ENCODE measurements at places on chromosomes 2 and 18.

DNA sequence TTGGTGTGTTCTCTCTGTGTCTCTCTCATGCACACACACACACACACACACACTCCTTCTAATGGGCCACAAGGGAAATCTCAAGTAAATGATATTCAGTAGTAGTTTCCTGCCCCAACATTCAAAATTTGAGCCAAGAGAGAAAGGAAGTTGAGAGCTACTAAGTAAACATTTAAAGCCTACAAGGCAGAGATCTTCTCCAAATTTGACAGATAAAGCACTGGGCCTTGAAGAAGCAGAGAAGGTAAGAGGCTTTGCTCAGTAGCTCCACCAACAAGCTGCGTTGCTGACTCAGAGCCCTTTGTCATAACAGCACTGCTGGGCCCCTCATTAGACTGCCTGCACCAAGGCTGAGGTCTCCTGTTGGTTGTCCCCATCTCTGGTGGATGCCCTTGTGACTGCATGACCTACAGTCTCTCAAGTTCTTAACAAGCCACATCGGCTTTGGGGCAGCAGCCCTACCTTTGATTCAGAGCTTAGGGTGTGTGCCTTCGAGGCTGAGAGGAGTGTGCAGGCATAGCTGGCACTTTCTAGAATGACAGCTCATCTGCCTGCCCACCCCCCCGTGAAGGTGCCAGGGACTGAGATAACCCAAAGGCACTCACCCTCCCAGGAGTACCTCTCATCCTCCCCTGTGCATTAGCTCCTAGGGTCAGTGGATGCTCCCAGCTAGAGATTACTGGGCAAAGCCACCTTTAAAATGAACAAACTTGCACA is 32.3 kb upstream of the NEB start:
- no peak for DNase-seq

- DNase-seq, result no peak
Measured at GRCh38 chr2:166238176-166238575, 110.4 kb upstream of the SCN1A start.

DNA sequence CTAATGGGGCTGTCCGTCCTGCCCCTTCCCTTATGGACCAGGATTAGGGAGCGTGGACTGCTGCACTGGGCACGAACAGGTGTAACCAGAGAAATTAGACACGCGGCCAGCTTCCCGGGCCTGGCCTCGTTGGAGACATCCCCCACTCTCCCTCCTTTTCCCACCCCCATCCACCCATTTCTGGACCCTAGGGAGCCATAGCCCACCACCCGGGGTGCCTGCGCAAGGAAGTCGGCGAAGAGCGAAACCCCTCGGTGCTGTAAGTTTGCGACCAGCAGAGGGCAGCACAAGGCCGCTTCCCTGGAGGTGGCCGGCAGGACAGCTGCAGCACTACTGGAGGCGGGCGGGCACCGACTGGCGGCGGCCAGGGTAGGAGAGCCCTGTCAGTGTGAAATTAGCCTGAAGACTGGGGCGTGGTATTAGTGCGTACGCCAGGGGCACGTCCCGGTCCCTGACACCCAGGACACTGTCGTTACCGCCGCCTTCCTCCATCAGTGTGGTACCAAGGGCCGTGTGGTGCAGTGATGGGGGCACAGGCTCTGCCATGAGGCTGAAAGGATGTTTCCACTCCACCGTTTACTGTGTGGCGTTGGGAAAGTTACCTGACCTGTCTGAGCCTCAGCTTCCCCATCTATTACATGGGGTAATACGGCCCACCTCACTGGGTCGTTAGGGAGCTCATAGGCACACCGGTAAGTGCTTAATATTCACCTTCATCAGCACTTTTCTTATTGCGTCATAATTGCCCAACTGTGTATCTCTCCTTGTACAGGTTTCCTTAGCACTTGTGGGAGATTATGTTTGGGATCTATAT is 36.0 kb upstream of the CD207 start:
- peak; percentile 87 for DNase-seq

GRCh38 chr18:22193466-22193865 is 24.1 kb downstream of the GATA6 start:
- no peak for DNase-seq

GRCh38 chr2:180604077-180604476 is 376.3 kb upstream of the UBE2E3 start:
- DNase-seq, result no peak

- DNase-seq, result no peak
Measured at GRCh38 chr2:134123332-134123731, 130.5 kb upstream of the MGAT5 start.

DNA sequence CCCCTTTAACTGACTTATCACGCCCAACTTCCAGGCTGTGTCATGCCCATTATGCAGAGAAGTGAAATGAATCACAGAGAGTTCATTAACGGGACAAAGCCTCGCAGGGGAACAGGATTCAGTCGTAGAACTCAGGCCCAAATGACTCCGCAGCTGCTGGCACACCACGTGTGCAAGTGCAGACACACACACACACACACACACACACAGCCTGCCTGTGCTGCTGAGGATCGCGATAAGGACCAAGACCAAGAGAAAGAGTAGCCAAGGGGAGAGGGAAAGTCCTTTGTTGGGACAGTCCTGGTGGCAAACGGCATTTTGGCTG is 90.0 kb upstream of the TAF1B start:
- peak; percentile 52 for DNase-seq

DNA sequence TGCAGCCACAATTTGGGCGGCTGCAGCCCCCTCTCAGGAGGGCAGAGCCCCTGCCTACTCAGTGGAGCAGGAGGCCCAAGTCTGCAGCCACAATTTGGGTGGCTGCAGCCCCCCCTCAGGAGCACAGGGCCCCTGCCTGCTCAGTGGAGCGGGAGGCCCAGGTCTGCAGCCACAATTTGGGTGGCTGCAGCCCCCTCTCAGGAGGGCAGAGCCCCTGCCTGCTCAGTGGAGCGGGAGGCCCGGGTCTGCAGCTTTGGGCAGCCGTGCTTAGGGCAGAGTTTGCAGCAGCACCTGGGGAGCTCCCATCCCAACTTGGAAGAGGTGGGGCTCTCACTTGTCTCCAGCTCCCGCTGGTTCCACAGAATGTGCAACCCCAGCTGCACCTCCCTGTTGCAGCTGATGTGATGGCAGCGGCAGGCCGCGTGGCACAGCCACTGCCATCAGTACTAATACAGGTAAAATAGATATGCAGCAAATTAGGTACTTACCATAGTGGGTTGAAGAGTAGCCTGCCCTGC is 99.4 kb downstream of the TWIST2 start:
- no peak for DNase-seq

- no peak for DNase-seq
Measured at GRCh38 chr2:153715218-153715850, 156.4 kb upstream of the GALNT13 start.

- no peak for DNase-seq
Measured at GRCh38 chr2:158676295-158676694, 118.8 kb upstream of the DAPL1 start.

DNA sequence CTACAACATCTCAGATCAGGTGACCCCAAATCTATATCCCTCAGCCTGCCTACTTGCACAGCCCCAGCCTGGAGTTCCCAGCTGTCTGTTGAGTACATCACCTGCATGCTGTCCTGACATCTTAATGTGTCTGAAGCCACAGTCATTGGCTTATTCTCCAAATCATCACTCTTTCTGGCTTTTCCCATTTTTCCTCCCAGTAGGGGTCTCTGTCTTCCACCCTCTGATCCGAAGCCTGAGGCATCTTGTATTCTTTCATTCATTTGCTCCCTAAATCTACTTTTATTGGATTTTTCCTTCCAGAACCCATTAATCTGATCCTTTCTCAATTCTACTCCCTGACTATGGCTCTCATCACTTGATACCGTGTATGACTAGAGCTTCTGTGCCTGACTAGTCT is 332.9 kb upstream of the DCC start:
- no peak for DNase-seq

GRCh38 chr2:3174626-3175567 is 202.7 kb downstream of the EIPR1 start:
- DNase-seq, result no peak

DNA sequence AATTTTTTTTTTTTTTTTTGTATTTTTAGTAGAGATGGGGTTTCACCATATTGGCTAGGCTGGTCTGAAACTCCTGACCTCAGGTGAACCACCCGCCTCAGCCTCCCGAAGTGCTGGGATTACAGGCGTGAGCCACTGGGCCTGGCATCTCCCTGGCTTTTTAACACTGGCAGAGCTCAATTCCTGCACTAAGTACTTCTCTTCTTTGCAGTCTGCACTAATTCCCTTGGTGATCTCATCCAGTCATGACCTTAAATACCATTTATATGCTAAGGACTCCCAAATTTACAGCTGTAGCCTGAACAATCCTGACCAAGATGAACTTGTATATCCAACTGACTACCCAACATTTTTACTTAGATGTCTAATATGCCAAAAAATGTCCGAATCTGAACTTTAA is 10.2 kb downstream of the PREPL start:
- DNase-seq, result no peak

DNA sequence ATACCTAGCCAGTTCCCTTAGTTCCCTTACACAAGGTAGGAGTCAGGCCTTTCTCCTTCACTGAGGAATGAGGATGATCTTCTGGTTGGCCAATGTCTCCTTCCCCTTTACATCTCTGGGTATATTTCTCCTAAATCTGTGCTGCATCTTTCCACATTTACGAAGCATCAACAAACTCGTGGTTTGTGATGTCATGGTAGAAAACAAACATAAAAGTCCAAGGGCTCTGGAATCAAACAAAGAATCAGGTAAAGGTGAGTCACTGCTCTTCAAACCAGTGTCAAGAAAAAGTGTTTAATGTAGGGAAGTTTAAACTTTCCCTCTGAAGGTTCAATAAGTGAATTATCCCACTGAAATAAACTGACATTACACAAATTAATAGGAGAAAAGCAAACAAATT is 122.9 kb downstream of the METTL8 start:
- no peak for DNase-seq

- DNase-seq, result no peak
Measured at GRCh38 chr2:240647503-240648154, 22.3 kb downstream of the GPR35 start.

DNA sequence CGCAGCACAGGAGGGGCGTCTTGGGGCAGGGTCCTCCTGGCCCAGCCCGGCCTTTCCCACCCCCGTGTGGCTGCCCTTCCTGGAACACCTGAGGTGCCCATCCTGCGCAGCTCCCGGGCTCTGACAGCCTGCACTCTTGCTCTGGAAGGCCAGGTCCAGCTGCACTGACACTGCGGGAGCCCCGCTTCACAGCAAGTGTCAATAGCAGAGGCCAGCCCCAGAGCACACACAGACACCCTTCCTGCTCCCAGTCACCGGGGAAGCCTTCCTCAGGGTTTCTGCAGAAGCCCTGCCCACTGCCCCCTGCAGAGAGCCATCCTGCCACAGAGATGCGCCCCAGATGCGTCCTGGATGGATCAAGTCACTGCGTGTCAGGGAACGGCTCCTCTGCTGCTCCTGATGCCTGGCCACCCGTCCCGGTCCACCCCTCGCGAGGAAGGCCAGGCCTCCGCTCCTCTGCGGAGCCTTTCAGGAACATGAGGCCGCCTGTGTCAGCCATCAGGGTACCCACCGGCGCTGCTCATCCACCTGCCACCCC is 519.2 kb upstream of the MYT1L start:
- DNase-seq, result no peak

- no peak for DNase-seq
Measured at GRCh38 chr2:128607911-128608506, 289.3 kb upstream of the HS6ST1 start.

DNA sequence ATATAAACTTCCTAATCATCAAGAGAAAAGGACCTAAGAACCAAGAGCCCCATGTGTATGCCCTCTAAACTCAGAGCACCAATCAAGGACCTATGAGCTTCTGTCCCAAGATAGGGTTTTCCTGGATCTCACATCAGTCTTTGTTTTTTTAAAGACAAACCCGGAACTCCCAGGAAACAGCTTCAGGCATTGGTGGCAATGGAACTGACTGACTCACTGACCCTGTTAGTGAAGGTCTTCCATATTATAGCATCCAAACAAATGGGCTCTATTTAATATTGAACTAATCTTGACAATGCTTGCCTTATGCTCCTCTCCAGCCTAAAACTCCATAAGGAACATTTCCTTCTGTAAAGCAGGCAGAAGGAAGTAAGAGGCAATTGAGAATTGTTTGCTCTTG is 63.5 kb upstream of the RPE start:
- DNase-seq, result no peak

DNA sequence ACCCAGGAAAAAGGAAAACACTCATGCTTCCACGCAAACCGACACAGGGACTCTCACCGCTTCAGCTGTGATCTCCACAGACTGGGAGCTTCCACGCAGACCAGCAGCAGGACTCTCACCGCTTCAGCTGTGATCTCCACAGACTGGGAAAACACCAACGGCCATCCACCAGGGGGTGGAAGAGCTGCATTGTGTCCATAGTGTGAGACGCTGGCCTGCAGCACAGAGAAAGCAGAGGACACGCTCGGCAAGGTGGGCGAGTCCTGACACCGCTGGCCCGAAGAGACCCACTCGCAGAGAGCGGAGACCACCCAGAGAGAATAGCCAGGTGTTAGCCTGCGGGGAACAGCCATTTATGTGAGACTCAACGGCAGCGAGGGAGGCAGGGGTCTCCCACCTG is 42.5 kb upstream of the NFATC1 start:
- no peak for DNase-seq

GRCh38 chr2:231530099-231531011 is at the start of gene NMUR1:
Gene NMUR1 (minus strand): TSS chr2:231530445. CDS start chr2:231530361, 84 bp downstream.
- peak; percentile 80 for DNase-seq

DNA sequence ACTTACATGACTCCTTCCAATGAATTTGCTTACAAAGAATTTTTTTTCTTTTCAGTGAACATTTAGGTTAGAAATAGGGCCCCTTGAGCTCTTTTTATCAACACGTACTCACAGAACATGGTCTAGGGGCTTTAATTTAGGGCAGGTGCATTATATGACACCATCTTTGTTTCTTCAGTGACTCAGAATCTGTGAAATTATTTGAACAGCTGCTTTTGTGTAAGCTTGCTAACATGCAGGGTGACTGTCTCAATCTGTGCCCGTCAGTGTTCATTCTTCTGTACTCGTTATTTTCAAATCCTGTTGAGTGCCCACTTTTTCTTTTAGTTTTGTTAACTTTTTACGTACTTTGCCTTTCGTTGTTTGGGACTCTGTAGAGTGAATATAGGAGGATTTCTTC is 52.8 kb upstream of the CABYR start:
- DNase-seq, result no peak
